Activated CD4-positive, alpha-beta T cell treated with anti-CD3 and anti-CD28 coated beads for 48 hours (primary cell): ENCODE measurements at places on chromosomes 7 and 10.

DNA sequence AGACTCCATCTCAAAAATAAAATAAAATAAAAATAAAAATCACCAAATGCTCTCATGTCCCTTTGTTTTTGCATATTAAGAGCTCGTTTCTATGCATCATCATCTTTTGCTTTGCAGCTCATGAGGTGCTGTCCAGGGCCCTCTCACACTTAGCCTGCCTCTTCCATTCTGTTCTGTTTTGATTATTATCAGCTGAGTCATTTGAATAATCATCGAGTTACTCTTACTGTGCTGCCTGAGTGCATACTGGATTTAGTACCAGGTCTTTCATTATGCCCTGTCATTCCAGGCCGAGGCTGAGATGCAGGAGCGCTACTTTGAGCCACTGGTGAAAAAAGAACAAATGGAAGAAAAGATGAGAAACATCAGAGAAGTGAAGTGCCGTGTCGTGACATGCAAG is 33.0 kb downstream of the UCMA start:
- no peak for DNase-seq

DNA sequence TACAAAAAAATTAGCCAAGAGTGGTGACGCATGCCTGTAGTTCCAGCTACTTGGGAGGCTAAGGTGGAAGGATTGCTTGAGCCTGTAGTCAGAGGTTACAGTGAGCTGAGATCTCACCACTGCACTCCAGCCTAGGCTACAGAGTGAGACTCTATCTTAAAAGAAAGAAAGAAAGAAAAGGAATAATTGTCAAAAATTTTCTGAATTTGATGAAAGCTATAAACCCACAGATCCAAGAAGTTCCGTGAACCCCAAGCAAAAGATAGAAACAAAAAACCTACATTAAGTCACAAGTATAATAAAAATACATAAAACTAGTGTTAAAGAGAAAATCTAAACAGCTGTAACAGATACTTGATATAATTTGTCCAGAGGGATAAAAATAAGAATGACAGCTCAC is 60.1 kb upstream of the KMT2C start:
- DNase-seq = no peak

DNA sequence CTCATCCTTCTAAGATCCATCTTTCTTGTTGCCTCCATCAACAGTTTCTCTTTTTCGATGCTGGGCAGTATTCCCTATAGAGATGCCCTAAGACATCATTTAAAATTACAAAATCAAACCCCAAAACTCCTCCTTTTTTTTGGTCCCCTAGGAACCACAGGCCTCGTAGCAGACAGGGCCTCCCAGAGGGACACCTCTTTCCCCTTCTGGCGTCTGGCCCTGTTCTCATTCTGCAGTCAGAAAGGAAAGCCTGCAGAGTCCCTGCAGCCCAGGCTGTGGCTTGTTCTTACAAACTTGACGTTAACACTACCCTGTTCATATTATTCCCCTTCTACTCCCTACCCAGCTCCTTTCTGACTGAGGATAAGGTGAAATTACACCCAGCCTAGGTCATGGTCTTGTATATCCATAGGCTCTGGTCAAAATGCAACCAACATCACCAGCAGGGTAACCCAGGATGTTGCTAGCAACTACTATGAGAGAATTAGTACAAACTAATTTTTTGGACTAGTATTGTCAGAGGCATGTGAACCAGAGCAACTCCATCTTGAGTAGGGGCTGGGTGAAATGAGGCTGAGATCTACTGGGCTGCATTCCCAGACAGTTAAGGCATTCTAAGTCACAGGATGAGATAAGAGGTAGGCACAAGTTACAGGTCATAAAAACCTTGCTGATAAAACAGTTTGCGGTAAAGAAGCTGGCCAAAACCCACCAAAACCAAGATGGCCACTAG is 3.5 kb upstream of the EPHA1 start:
- no peak for DNase-seq

- no peak for DNase-seq
Observed at GRCh38 chr10:122327237-122328206, 47.0 kb upstream of the PLEKHA1 start.

GRCh38 chr7:32500922-32501341 is 5.6 kb downstream of the AVL9 start:
- DNase-seq = no peak

- DNase-seq = no peak
Observed at GRCh38 chr7:112167147-112167546, 39.1 kb downstream of the DOCK4 start.

- peak; percentile 43 for DNase-seq
Observed at GRCh38 chr10:15254808-15255648, 86.5 kb upstream of the NMT2 start.

- DNase-seq = no peak
Observed at GRCh38 chr10:129637010-129637409, 170.0 kb downstream of the MGMT start.

DNA sequence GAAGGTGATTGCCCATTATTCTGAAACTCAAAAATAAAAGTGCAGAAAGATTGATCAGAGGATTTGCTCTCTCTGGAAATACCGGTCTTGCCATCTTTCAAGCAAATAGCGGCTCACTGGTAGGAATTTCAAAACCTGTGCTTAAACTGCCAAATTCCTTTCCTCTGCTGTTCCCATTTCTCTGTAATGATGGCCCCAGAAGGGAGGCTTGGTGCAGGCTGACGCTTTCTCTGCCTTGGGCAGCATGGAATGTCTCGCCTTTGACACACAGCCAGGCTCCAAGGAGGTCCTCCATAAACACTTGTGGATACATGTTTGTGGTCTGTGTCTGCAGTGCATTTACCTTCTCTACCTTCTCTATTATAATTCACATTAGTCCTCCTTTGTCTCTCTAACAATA is 146.8 kb downstream of the HIBADH start:
- DNase-seq = no peak

GRCh38 chr7:69803699-69804516 is 205.6 kb downstream of the AUTS2 start:
- peak; percentile 5 for DNase-seq

- peak; percentile 78 for DNase-seq
Observed at GRCh38 chr10:79400146-79401004, 45.0 kb downstream of the ZCCHC24 start.

DNA sequence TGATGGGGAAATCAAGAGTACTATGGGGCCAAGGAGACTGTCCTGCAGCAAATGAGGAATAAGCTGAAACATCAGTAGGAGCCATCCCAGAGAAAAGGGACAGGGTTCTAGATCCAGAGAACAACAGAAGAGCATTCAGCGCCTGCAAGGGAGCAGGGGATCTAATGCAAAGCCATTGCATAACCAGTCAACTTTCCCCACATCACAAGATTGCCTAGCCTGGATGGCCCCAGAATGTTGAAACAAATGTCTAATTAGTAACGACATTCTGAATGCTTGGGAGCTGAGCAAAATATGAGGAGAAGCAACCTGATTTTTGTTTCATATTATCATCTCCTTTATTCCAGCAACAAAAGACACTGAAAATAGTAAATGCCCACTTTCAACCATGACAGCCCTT is 2.7 kb upstream of the MPP7 start:
- no peak for DNase-seq

GRCh38 chr10:44963772-44964633 is 4.4 kb downstream of the RASSF4 start:
- DNase-seq = no peak

DNA sequence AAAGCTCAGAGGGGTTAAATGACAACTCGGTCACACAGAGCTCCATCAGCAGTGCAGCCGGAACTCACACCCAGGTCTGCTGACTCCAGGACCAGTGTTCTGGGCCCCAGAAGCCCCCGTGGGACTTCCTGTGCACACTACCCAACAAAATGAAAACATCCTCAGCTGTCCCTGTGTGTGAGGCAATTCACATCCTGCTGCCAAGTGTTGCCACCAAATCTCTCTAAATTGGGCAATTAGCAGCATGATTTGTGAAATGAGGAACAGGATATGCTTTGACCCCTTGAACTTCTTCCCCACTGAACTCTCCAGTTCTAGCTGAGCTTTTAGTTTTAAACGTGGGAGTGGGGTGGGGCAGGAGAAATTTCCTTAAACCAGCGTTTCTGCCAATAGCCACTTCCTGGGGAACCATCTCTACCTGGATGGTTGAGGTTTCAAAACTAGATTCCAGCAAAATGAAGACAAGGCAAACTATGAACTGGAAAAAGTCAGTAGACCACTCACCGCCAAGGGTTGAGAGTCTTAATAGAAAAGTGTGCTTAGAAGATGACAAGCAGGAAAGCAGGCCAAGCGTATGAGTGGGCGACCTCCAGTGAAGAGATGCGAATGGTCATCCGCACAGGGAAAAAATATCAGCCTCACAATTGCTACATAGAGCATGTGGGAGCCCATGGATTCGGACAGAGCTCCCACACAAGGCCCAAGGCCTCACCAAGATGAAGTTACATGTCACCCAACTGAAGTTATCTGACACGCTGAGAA is 51.9 kb upstream of the CHST15 start:
- no peak for DNase-seq

DNA sequence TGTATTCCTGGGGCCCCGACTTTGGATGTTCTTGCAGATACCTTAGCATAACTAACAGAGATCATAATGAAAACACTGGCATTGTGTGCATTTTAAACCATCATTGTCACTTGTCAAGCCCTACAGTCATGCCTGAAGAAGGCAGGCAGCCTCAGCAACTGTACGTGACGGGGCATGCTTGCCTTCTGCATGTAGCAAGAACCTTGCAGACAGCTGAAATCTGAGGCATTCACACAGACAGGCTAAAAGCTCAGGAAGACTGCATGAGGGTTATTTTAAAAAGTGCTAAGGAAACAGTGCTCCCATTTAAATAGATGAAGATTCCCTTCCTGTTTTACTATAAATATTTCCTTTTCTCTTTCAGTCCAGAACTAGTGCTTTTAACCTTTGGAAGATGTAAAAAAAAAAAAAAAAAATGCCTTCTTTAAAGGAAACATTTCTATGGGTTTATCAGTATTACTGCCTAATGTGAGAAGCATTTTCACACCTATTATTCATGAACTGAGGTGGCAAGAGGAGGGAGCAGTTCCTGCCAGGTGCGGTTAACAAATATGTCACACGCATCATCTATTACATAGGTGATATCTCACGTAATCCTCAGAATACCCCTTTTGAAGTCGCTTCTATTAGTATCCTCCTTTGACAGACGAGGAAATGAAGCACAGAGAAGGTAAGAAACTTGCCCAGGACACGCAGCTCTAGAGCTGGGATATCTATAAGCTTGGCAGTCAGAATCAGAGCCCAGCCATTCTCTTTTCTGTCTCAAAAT is 88.1 kb downstream of the PRKCQ start:
- DNase-seq = no peak

- no peak for DNase-seq
Observed at GRCh38 chr7:11607686-11608085, 224.3 kb downstream of the THSD7A start.

GRCh38 chr10:86312701-86313270 is 53.8 kb downstream of the GRID1 start:
- no peak for DNase-seq

GRCh38 chr7:19090526-19090925 is 26.9 kb downstream of the TWIST1 start:
- no peak for DNase-seq
